ENCODE measurements at places on chromosomes 5 and 9.
A peak's percentile ranks its signal among the peaks of the same experiment; 100 is the strongest.

DNA sequence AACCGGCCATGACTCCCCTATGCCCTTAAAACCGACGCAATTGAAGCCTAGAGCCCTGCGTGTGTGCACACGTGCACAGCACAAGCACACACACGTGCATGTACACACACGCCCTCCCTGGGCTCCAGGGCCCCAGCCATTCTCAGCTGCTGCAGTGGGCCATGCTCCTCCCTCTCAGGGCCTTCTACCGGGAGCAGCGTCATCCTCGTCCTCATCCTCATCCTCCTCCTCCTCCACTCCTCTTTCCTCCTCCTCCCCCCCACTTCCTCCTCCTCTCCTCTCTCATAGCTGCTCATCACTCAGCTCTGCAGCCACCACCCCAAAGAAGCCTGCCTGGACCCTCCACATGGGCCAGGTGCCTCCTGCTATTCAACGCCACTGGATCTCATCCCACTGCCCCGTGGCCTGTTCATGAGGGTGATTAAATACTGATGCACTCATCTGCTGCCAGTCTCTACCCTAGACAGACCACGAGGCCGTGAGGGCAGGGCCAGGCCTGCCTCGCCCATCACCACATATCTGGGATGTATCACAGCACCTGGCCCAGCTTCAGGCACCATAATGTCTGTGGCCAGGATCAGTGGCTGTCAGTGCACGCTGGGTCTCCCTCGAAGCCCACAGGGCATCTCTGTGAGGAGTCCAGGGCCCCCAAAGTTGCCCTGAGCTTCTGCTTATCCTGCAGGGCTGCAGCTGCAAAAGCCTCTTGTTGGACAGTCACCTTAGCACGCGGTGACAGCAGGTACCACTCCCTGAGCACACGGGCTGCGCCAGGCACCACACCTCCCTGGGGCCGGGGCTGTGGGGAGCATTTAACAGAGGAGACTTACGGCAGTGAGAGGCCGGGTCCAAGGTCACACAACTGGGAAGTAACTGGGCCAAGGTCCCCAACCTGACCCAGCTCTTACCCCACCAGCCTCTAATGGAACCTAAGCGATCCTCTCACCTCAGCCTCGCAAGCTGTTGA is 9.8 kb downstream of the FAM78A start:
- peak; percentile 41 for DNase-seq

GRCh38 chr9:6843742-6844141 is 86.0 kb downstream of the KDM4C start:
- no peak for DNase-seq

DNA sequence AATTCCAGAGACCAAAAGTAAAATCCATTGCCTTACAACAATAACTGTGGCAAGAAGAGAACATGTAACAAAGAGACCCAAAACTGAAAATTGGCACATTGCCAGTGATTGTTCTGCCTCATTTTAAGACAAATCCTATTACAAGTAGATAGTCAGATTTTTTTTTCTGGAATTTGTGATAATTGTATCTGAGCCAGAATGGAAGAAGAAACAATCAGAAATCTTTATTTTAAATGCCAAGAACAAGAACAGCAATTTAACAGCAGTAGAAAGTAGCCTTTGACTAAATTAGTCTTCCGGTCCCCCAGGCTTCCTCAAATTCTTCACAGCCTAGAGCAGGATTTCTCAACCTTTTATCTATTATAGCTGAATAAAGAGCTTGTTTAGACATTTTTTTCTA is 106.7 kb upstream of the PTPN3 start:
- DNase-seq: no peak

GRCh38 chr5:93677359-93677891 is 64.0 kb downstream of the POU5F2 start:
- no peak for DNase-seq

DNA sequence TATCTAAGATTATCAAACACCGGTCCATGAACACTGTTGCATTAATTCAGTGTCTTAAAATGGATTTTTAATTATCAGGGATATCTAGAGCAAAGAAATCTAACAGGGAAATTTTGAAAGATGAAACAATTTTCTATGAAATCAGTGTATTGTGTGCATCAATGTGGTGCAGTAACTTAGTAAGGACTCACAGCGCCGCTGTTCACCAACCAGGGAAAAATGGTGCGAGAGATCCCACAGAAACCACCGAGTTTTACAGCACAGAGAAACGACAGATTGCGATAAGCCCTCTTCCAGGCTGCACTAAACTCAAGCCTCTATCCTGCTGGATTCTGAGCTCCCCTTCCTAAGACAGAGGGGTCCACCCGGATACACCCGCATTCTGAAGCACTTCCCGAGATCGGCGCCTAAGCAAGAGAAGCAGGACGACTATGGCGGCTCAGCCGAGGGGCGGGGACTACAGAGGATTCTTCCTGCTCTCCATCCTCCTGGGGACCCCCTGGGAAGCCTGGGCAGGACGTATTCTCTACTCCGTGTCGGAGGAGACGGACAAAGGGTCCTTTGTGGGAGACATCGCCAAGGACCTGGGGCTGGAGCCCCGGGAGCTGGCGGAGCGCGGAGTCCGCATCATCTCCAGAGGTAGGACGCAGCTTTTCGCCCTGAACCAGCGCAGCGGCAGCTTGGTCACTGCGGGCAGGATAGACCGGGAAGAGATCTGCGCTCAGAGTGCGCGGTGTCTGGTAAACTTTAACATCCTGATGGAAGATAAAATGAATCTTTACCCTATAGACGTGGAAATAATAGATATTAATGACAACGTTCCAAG is at the start of gene PCDHGA7:
Gene PCDHGA7 (plus strand): TSS at position 274 of the 826 bp plus-strand sequence. CDS start 158 bp downstream, at position 432.
- DNase-seq: no peak

GRCh38 chr5:125719681-125720347 is 703.4 kb upstream of the GRAMD2B start:
- DNase-seq: no peak

DNA sequence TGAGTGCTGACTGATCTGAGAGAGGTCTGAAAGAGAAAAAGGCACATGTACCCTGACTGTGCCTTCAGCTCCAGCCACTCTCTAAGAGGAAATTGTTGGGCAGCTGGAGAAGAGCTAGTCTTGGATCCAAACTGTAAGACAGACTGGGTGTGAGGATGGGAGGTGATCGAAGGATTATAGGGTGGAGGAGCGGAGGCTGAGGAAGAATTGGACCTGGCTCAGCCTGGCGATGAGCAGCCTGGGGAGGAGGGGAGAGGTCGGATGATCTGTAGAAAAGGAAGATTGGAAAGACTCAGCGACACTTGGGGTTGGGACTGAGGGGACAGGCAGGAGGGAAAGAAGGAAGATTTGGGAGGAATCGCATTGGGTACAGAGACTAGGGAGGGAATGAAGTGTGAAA is 98.6 kb upstream of the SLC25A48 start:
- DNase-seq: no peak

- no peak for DNase-seq
Measured at GRCh38 chr5:25701936-25702335, 1057.2 kb upstream of the CDH10 start.

GRCh38 chr9:121069396-121069795 is 5.4 kb upstream of the CNTRL start:
- DNase-seq: no peak

GRCh38 chr5:8756498-8757084 is 789.3 kb downstream of the SEMA5A start:
- DNase-seq: no peak

DNA sequence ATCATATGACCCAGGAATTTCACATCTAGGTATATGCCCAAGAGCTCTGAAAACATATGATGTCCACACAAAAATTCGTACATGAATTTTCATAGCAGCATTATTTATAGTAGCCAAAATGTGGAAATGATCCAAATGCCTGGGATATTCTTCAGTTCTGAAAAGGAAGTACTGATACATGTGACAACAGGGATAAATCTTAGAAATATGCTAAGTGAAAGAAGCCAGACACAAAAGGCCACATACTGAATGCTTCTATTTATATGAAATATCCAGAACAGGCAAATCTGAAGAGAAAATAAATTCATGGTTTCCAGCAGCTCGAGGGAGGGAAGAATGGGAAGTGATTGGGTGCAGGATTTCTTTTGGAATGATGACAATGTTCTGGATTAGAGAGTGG is 16.8 kb upstream of the ZBTB43 start:
- DNase-seq: no peak

DNA sequence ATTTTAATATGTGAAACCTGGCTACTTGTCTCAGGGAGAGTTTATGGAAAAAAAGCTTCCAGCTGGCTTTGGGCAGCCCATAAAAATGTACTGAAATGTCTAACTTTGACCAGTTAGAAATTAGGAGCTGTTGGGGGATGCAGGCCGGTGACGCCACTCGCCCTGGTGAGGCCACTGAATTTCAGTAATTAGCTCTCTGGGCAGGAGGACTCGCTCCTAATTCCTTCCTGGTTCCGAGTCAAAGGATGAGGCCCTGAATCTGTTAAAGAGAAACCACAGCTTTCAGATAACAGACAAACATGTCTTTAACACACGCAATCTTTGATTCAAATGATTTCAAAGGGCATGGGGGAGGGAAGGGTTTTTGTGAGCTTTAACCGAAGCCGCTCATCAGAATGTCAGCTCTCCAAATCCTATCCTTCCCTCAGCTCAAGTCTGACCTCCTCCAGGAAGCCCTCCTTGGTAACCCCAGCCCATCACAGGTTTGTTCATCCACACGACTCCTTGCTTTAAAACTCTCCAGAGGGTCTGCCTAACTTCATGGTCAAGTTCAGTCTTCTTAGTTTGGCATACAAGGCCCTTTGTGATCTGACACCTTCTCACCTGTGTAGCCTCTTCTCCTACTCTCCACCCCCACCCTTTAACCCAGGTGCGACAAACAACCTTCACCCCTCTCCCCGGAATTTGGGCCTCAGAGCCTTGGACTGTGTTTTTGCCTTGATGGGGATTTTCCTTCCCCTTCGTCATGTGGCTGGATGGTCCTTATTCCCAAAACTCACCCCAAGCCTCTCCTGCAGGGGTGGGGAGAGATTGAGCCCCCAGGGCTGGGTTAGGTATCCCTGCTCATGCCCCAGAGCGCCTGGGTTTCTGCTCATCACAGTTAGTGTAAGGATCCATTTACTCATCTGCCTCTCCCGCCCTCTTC is 13.6 kb upstream of the PHF19 start:
- peak; percentile 73 for DNase-seq

DNA sequence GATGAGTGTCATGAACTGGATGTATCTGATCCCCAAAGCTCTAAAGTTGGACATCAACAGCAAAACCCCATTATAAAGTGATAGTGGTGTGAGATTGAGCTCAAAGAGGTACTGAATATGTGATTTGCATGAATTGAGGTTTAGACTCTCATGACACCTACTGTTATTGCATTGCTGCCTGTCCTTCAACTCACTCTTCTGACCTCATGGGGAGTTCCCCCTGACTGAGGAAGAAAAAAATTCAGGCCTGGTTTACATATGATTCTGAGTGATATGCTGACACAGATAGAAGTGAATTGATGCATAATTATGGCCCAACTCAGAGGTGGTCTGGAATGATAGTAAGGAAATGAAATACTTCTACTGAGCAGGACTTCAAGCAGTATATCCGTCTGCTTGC is 76.2 kb upstream of the CHD1 start:
- peak; percentile 64 for DNase-seq

DNA sequence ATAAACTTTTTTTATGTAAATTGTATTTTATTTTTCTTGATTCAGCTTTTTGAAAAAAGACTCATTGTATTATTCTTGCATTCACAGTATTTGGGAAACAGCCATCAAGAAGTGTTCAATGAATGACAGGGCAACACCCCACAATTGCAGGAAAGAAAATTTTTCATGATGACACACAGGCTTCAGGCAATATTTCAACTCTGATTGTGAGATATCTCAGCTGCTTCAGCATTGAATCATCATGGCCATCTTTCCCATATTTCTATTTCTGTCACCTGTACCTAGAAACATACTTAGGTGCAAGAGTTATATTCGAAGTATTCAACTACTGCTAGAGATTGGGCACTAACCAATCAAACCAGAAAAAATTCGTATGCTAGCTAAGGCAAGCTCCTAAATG is 446.0 kb downstream of the ISL1 start:
- DNase-seq: no peak

DNA sequence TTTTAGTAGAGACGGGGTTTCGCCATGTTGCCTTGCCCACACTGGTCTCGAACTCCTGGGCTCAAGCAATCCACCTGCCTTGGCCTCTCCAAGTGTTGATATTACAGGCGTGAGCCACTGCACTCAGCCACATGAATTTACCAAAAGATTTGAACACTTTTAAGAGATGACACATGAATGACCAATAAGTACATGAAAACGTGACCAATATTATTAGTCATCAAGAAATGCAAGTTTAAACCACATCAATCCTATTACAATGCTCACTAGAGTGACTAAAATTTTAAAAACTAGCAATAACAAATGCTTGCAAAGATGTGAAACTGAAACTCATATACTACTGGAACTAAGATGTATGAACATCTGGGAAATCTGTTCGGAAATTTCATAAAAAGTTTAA is 54.3 kb downstream of the NR6A1 start:
- no peak for DNase-seq

- no peak for DNase-seq
Measured at GRCh38 chr5:179268399-179268952, 76.8 kb downstream of the ADAMTS2 start.

DNA sequence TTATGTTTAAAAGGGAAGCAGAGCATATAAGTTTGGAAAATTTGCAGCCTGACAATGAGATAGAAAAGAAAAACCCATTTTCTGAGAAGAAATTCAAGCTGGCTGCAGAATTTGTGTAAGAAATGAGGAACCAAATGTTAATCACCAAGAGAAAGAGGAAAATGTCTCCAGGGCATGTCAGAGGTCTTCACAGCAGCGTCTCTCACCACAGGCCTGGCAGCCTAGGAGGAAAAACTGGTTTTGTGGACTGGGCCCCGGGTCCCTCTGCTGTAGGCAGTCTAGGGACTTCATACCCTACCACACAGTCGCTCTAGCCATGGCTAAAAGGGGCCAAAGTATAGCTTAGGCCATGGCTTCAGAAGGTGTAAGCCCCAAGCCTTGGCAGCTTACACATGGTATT is 32.1 kb upstream of the HSD17B4 start:
- no peak for DNase-seq

DNA sequence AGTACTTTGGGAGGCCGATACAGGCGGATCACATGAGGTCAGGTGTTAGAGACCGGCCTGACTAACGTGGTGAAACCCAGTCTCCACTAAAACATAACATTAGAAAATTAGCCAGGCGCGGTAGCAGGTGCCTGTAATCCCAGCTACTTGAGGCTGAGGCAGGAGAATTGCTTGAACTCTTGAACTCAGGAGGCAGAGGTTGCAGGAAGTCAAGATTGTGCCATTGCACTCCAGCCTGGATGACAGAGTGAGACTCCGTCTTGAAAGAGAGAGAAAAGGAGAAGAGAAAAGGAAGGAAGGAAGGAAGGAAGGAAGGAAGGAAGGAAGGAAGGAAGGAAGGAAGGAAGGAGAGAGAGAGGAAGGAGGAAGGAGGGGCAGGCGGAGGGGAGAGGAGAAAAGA is 45.1 kb downstream of the MYO10 start:
- DNase-seq: no peak

GRCh38 chr5:171914726-171915338 is 91.6 kb downstream of the FBXW11 start:
- no peak for DNase-seq

GRCh38 chr9:116654059-116654355 is 33.1 kb upstream of the TRIM32 start:
- DNase-seq: no peak

GRCh38 chr5:142816531-142817430 is 46.6 kb downstream of the ARHGAP26 start:
- DNase-seq: no peak
